G401 (cell line): ENCODE measurements at places on chromosomes 5 and 9.

DNA sequence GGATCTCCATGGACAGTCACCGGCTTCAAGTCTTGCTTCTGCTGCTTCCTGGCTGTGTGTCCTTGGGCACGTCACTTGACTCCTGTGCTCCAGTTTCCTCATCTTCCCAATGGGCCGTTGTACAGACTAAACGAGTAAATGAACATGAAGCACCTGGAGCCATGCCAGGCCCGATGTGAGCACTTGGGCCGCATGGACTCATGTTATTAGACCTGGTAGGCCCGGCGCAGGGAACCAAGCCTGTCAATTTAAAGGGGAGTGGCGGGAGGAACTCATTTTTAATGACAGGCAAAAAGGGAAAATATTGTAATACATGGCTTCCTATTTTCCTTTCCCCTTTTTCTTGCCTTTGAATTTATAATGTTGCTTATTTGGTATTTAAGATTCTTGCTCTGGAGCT is 47.5 kb downstream of the TENT4A start:
- no peak for DNase-seq

DNA sequence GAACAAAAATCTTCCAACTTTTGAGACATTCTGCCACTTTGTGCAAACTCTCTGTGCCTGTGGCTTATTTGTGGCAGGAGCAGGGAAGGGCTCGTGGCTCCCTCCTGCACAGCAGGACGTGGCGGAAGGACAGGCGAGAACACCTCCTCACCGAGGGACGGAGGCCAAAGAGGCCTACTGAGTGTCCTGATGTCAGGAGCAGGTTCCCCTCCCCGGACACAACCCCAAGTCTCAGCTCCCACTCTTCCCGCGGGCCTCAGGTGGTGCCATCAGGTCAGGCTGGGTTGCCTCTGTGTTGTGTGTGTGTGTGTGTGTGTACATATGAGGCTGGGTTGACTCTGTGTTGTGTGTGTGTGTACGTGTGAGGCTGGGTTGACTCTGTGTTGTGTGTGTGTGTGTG is 136.8 kb upstream of the LPCAT1 start:
- DNase-seq, result no peak

DNA sequence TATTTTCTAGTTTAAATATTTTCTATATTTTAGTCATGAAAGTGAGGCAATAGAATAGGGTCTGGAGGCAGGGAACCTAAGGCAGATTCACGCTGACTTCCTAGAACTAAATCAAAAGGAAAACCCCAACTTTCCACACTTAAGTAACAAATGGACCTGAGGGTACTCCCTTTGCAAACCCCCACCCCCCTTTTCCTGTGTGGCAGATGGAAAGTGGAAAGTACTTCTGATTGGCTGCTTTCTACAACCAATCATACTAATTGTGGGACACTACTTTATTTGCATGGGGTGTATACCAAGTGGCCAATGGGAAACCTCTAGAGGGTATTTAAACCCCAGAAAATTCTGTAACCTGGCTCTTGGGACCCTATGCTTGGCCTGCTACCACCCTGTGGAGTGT is 4.8 kb upstream of the CENPH start:
- DNase-seq, result no peak

DNA sequence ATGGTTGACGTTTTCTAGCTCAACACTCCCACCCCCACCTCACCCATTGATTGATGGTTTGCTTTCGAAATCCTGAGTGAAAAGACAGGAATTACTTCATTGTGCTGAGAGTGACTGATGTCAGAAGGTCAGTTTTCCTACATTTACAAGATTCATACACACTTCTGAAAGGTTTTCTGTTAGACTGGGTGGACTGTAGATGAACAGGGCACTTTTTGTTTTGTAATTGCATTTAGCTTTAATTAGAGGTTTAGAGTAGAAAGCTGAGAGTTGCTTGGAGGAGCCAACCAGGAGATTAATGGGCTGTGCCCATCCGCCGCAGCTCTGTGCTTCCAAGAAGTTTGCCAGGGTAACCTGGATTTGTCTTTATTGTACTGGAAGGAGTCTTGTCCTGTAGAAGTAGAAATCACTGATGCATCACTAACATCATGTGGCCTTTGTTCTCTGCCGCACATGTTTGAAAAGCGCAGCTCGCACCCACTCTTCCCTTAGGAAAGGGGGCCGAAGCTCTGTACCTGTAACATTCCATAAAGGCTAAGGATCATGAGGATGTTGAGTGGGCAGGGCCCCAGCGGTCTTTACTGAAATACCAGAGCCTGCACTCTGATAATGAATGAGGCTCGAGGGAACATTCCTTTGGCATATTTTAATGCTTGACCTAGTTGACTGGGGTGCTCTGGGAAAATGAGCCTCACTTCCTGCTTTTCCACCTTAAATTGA is 267.6 kb upstream of the DMRT1 start:
- no peak for DNase-seq

GRCh38 chr5:172156541-172156994 is 31.5 kb downstream of the STK10 start:
- no peak for DNase-seq
